ENCODE measurements at places on chromosomes 13 and 19.
A peak's percentile ranks its signal among the peaks of the same experiment; 100 is the strongest.

GRCh38 chr19:3580156-3580934 lies 4.9 kb upstream of the GIPC3 start:
- DNase-seq, result no peak

GRCh38 chr19:3073159-3073563 lies 10.9 kb upstream of the TLE5 start:
- DNase-seq, result no peak

- peak; percentile 61 for DNase-seq
Observed at GRCh38 chr19:49896863-49897621, at the start of gene IL4I1. IL4I1 (minus strand) TSS chr19:49896887; CDS start chr19:49896160, 727 bp downstream.

DNA sequence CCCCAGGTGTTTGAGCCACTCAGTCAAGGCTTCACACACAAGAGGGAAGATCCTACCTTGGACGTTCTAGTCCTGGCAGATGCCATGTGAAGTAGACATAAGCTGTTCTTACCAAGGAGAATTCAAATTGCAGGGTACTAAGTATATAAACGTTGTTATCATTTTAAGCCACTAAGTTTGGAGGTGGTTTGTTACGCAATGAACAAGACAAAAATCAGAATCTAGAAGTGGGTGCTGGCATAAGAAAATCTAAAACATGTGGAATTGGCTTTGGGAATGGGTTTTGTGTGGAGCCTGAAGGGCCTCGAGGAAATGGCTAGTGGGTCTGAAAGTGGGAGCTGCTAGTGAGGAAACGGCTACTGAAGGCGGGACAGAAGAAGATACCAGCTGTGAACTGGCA lies 83.9 kb downstream of the TBC1D4 start:
- DNase-seq, result no peak

- DNase-seq, result no peak
Observed at GRCh38 chr13:70720386-70720785, 612.1 kb upstream of the KLHL1 start.

- DNase-seq, result no peak
Observed at GRCh38 chr13:79533781-79534400, 52.9 kb downstream of the NDFIP2 start.

- no peak for DNase-seq
Observed at GRCh38 chr13:101697745-101698144, 245.3 kb downstream of the ITGBL1 start.

- DNase-seq, result no peak
Observed at GRCh38 chr19:40363069-40363468, 14.6 kb downstream of the PLD3 start.

- DNase-seq, result no peak
Observed at GRCh38 chr19:29006057-29006735, 206.8 kb downstream of the UQCRFS1 start.

DNA sequence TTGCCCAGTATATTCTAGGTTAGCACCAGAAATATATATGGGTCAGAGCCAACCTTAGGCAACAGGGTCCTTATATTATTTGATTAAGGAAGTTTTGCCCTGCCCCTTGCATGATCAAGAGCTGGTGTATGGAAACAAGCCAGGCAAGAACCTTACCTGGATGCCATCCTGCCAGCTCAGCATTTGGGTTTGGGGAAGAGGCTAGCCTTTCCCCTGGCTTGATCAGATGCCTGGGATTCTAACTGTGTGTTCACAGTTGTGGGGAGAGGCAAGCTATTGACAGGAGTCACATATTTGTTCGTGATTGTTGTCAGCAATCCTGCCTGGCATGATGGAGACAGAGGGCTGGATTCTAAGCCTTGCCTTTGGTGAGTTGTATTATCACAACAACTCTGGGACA lies 260.0 kb upstream of the DACH1 start:
- DNase-seq, result no peak

- peak; percentile 69 for DNase-seq
Observed at GRCh38 chr13:95191821-95192563, 109.3 kb downstream of the ABCC4 start.

- DNase-seq, result peak; percentile 75
Observed at GRCh38 chr19:48896191-48896720, 2.3 kb downstream of the TULP2 start.

DNA sequence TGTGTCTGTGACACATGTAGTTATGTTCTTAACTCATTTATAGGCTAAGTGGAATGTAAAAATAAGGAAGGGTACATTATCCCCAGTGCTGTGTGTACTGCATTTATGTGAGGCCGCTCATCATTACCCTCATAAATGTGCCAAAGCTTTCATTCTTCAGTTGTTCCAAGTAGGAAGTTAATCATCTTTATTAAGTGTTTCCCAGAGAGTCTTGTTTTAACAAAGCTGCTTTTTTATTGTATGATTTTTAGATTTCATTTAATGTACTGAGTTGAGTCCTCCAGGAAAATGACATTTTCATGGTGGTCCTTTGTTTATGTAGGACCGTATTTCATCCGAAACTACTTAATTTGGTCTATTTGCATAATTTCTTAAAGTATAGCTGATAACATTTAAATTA lies 379.8 kb downstream of the DLEU7 start:
- no peak for DNase-seq

- no peak for DNase-seq
Observed at GRCh38 chr19:29086646-29087045, 126.3 kb downstream of the UQCRFS1 start.

DNA sequence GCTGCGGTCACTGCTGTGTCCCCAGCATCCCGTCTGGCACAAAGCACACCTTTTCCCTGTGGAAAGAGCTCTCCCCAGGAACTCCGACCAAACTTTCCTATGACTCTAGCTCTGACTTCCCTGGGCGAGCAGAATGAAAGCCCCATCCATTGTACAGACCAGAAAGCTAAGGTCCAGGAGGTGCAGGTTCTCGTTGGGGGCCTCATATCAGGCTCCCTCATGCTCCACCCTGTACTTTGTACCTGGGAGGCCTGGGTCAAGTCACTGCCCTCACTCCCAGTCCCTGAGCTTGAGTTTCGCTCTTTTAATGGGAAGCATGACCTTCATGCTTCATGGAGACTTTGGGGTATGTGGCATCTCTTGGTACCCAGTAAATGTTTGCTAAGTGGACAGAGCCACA lies 18.4 kb downstream of the CYTH2 start:
- no peak for DNase-seq

GRCh38 chr19:3604987-3605343 lies 1.7 kb downstream of the TBXA2R start:
- peak; percentile 47 for DNase-seq

GRCh38 chr13:100773429-100773828 lies 98.8 kb upstream of the TMTC4 start:
- no peak for DNase-seq

GRCh38 chr13:95452375-95452774 lies 100.1 kb upstream of the CLDN10 start:
- DNase-seq, result no peak

GRCh38 chr19:6733338-6734095 lies 3.9 kb downstream of the GPR108 start:
- no peak for DNase-seq

GRCh38 chr13:107650081-107650701 lies 565.1 kb downstream of the LIG4 start:
- DNase-seq, result peak; percentile 9

DNA sequence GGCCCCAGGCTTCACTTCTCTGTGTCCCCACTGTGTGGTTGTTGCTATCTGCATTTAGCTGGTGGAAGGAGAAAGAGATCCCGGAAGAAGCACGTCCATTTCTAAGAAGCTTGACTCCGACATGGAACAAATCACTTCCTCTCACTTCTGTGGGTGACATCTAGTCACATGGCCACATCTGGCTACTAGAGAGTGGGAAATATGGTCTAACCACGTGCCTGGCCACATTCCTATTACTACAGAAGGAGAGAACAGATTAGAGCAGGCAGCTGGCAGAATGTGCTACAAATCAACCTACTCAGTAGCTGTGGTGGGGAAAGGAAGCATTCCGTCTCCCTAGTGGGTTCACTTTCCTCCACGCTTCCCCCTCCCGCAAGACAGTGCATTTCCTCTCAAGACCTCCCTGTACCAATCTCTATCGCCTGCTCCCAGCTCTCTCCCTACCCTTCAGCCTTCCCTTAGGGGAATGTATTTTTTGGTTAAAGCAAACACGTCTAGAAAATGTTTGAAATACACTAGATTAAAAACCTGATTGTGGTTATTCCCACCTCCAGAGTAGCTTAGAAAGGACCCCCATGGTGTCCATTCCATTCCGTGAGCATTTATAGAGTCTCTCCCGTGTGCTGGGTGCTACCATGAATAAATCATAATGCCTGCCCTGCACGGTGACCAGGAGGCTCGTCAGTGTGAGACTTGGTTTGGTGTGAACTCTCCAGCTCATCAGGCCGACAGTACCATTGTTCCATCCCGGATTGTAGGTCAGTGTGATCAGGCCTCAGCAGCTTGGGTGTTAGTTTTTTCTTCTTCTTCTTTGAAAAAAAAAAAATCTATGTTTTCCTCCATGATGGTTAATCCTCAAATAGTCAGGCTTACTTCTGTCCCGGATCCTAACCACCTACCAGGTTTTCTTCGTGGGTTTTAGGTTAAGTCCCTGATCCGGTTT lies 8.0 kb upstream of the AMER2 start:
- no peak for DNase-seq

- no peak for DNase-seq
Observed at GRCh38 chr13:52104624-52105023, 24.2 kb downstream of the NEK5 start.

- DNase-seq, result no peak
Observed at GRCh38 chr19:33825556-33825955, 28.9 kb downstream of the KCTD15 start.

DNA sequence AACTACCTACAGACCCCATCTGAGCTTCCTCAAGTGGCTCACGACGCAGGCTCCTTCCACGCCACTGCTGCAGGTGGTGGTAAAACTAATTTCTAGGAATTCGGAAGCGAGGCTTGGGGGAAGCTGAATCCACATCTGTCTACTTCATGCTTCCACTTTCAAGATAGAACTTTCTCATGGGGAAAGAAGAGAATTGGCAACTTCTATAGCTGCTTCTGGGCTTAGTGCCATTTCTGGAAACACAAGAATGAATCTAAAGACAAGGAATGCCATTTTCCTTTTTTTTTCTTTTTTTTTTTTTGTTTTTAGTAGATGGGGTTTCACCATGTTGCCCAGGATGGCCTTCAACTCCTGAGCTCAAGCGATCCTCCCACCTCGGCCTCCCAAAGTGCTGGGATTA lies 2.8 kb upstream of the NLRP12 start:
- no peak for DNase-seq

GRCh38 chr13:24683838-24684599 lies 3.8 kb downstream of the ATP12A start:
- peak; percentile 81 for DNase-seq

GRCh38 chr19:18840288-18841267 lies 8.8 kb downstream of the UPF1 start:
- DNase-seq, result no peak

GRCh38 chr13:112760435-112760834 lies 70.6 kb downstream of the ATP11A start:
- no peak for DNase-seq

Data from CD4-positive, alpha-beta T cell treated with Interleukin-6 for 4 hours (primary cell).